Bladder microvascular endothelial cell (primary cell): ENCODE measurements at places on chromosomes 4 and X. TPM values are rescaled to one million over a fixed set of nuclear protein-coding genes. Genes with fewer than 3 reads are reported as not detected.

Gene EFHC2
- under 0.01 TPM in 1 of 2 replicates, not detected in the other for total RNA-seq

Gene ADGRG2
- not detected in 2 replicates for total RNA-seq

Gene SHROOM4
- total RNA-seq, result 30.6 and 42.9 TPM in 2 replicates

Gene CT45A7
- not detected in 2 replicates for total RNA-seq

Gene LUZP4
- not detected in 2 replicates for total RNA-seq

Gene S100P
- 0.06 and 0.16 TPM in 2 replicates for total RNA-seq

Gene GPR34
- total RNA-seq, result not detected in 2 replicates

Gene HTN1
- not detected in 2 replicates for total RNA-seq

Gene FAM133A
- not detected in 2 replicates for total RNA-seq

Gene P2RY10
- total RNA-seq, result not detected in 2 replicates

Gene KLF8
- total RNA-seq, result 0.44 and 0.65 TPM in 2 replicates

Gene FMR1NB
- total RNA-seq, result not detected in 2 replicates

Gene MAGEB1
- total RNA-seq, result not detected in 2 replicates

Gene MAML3
- total RNA-seq, result 3.7 and 6.7 TPM in 2 replicates

Gene GPR119
- total RNA-seq, result not detected in 2 replicates

Gene RAB9B
- total RNA-seq, result 0.32 and 1.1 TPM in 2 replicates

Gene FHIP1A
- 0.13 and 0.16 TPM in 2 replicates for total RNA-seq

Gene PABPC1L2B
- total RNA-seq, result not detected in 2 replicates

Gene PRDM5
- total RNA-seq, result 3.1 and 5.7 TPM in 2 replicates

Gene TRMT10A
- total RNA-seq, result 5.0 and 7.8 TPM in 2 replicates

Gene TAB3
- 3.4 and 7.2 TPM in 2 replicates for total RNA-seq
